Glutamatergic neuron (in vitro differentiated cells): ENCODE measurements at places on chromosomes 5 and 9. TPM values are rescaled to one million over a fixed set of nuclear protein-coding genes. Genes with fewer than 3 reads are reported as not detected.

DNA sequence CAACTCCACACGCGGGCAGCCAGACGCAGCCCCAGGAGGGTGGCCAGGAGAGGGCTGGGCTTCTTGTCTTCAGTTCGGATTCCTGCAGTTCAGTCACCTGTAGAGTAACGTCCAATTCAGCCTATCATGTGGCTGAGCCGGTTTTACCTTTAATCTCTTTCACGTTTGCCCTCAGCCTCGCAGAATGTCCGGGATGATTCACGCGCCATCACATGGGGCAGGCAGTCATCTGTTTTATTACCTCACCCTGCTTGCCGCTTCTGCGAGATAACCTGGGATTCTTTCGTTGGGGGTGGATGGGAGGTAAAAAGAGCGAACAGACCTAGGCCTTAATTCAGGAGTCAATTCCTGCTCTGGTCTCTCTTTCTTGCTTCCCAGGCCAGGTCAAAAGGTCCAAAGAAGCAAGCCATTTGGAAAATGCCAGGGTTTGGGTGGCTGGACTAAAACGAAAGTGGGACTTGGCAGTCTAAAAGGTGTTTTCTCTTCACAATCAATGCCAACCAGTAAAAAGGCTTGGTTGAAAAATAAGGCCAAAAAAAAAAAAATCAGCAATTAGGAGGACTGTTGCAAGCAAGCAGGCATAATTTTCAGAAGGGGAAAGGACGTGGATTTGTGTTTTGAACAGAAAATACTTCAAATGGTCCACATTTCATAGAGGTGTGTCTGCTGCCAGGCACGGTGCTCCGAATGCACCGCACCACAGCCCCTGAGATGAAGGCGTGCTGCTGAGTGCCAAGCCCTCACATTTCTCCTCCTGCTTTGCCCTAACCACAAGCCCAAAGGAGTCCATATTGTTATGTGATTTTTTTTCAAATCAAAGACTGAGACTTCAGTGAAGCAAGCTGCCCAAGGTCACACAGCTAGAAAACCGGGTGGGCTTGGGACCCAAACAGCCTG lies 2.8 kb upstream of the WWC1 start:
- H3K4me3 ChIP-seq = no peak overlapping the region
- H3K4me1 ChIP-seq = peaks cover 2% of the 10 kb centered on the region
- DNase-seq = no peak
- H3K36me3 ChIP-seq = peaks cover 17% of the 10 kb centered on the region
- peaks cover 14% of the 10 kb centered on the region for H3K27me3 ChIP-seq

DNA sequence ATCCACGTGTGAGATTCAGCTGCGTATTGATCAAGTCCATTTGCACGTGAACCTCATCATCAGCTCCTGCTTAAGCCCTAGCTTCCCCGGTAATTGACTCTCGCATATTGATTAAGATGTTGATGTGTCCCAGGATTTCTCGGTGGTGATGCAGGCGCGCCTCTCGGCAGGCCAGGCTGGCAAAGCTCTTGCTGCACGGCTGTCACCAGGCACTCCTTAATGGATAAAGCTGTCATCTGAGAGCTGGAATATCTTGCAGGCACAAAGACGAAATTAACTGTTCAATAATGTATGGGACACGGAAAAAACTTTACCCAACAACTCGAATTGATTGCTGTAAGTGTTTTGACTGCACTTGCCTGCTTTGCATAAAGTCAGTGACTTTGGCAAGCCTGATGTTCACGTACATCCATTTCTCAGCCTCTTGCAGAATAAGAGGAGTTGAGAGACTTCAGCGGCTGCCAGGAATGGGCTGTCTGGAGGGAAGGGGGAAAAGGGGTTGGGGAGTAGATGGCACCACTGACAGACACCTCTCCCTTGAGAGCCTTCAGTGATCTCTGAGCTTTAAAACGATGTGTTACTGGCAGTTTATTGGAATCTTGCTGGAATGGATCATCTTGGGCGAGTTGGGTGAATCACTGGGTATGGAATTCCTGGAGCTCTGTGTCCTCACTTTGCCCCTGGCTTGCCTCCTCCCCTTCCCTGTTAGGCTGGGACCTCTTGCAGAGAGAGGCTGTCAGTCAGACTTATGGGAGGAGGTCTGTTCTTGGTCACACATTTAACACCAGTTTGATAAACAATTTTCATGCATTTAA lies 650.3 kb downstream of the CCDC171 start:
- H3K27ac ChIP-seq = peak overlapping the region; percentile 71
- peaks cover 2% of the 10 kb centered on the region for H3K27me3 ChIP-seq
- DNase-seq = peak; percentile 43
- H3K4me1 ChIP-seq = peaks cover 23% of the 10 kb centered on the region
- peak overlapping the region; percentile 62 for H3K4me3 ChIP-seq
- peaks cover 5% of the 10 kb centered on the region for H3K36me3 ChIP-seq

DNA sequence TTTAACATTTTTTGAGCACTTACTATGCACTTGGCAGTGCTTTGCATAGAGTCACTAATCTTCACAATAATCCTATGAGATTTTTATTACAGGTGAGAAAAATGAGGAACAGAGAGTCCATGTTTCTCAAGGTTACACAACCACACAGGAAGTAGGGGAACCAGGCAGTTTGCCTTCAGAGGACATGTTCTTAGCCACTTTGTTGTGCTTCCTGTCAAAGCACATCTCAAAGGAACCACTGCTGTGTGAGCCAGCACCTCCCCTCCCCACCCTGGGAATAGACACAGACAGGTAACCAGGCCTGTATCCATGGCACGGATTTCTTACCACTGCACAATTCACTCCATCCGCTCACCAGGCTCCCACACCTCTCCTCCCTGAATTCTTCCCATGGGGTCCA lies 6.3 kb upstream of the DNAJB5 start:
- H3K36me3 ChIP-seq = no peaks in the 10 kb centered on the region
- H3K27ac ChIP-seq = no peak overlapping the region
- H3K4me3 ChIP-seq = no peak overlapping the region

DNA sequence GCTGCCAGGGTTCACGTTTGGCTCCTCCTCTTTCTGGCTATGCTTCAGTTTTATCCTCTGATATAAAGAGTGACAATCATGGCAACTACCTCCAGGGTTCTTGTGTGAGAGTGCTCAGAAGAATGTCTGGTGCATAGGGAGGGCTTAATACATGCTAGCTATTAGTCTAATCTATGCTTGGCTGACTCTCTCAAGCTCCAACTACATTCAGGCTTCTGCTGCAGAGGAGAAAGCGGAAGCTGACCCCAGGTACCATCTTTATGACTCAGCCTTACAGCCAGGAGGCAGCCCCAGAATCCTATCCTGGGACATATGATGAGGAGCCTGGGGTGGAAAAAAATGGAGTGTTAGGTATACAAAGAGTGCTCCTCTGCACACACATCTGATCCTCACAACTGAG lies 32.1 kb upstream of the RASGRF2 start:
- peaks cover 1% of the 10 kb centered on the region for H3K27me3 ChIP-seq
- H3K4me3 ChIP-seq = no peak overlapping the region
- DNase-seq = no peak
- peaks cover 3% of the 10 kb centered on the region for H3K4me1 ChIP-seq
- H3K36me3 ChIP-seq = no peaks in the 10 kb centered on the region
- no peak overlapping the region for H3K27ac ChIP-seq

DNA sequence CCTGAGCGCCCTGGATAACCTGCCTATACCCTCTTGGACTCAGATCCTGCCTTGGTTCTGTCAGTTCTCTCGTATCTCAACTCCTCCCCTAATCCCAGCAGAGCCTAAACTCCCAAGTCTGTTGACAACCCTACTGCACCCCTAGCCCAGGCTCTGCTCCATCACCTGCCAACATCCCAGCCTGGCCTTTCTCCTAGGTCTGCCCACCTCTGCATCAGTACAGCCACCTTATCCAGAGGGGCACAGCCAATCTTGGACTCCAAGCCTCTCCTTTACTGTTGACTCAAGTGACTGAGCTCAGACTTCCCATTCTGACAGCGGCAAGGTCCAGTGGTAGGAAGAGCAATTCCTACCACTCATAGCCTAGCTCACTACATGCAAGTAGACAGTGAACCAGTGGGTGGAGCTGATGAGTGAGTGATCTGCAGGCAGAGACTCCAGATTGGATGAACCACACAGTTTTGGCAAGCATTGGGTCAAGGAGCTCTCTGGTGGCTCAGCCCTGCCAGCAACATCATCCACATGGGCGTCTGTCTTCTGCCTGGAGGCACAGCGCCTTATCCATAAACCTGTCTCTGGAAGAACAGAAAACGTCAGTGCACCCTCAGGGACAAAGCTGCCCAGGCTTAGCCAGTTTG lies 26.5 kb downstream of the TRMO start:
- H3K36me3 ChIP-seq = peaks cover 15% of the 10 kb centered on the region
- no peak overlapping the region for H3K27ac ChIP-seq
- no peaks in the 10 kb centered on the region for H3K4me1 ChIP-seq
- no peak overlapping the region for H3K4me3 ChIP-seq

GRCh38 chr9:95801797-95802196 lies 73.7 kb upstream of the ERCC6L2 start:
- H3K27ac ChIP-seq = no peak overlapping the region
- no peak overlapping the region for H3K4me3 ChIP-seq
- H3K27me3 ChIP-seq = no peaks in the 10 kb centered on the region
- DNase-seq = no peak
- no peaks in the 10 kb centered on the region for H3K36me3 ChIP-seq
- no peaks in the 10 kb centered on the region for H3K4me1 ChIP-seq

DNA sequence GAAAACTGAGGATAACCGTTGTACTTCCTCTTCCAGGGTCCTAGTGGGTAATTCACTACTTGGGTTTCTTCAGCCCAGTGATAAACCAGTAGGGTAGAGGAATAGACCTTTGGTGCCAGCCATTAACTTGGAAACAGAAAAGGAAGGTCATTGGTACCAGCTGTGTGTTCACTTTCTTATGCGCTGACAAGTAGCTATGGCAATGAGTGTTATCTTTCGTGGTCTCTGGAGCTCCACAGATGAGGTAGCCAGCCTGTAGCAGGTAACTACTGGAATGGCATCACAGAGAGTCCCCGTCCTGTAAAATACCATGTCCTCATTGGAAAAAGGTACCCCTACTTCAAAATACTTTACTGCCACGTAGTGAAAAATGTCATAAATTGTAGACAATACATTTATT lies 2.3 kb downstream of the UHRF2 start:
- peaks cover 10% of the 10 kb centered on the region for H3K27me3 ChIP-seq
- no peak overlapping the region for H3K27ac ChIP-seq
- H3K4me1 ChIP-seq = peaks cover 10% of the 10 kb centered on the region
- peak overlapping the region; percentile 81 for H3K4me3 ChIP-seq

DNA sequence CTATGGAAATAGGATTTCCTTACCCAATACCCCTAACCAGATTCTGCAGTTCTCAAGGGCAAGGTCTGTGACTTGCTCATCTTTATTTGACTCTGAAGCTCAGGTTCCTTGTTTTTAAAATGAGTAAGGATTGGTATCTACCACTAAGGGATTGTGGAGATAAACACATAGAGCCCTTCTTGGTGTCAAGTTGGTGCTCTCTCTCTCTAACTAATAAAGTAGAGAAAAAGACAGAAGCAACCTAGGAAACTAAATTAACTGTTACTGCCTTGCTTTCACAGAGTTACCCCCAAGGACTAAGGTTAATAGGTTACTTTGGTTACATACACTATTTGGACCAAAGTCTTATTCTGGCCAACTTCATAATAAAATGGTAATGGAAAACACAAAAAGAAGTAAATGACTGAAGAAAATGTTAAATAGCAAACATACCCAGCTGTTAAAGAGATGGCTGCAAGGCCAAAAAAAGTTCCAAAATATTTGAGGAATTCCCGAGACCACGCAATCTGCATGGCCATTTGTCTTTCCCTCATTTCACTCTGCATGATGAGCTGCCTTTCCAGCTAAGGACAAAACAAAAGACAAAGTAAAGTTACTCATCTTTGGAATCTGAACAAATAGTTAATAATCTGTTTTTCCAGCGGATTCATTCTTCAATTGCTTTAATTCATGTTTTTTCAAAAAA lies 21.8 kb upstream of the RLN1 start:
- no peak for DNase-seq
- H3K4me1 ChIP-seq = peaks cover 7% of the 10 kb centered on the region
- no peaks in the 10 kb centered on the region for H3K36me3 ChIP-seq

DNA sequence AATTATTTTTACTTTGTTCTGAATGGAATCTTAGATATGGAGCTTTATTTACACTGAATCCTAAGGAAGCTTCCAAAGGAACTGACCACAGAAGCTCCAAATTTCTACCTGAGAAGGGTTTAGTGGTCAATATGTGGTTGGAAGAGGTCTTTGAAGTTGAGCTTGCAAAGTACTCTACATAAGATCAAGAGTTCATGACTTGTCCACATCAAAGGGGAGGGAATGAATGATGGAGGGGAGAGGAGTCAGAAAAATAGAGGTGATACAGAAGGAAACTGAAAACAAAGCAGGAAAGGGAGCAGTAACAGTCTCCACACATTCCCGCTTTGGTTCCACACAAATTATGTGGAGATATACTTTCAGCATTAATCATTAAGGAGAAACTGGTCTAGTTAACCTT lies 450.9 kb downstream of the HINT1 start:
- no peak overlapping the region for H3K27ac ChIP-seq
- no peaks in the 10 kb centered on the region for H3K27me3 ChIP-seq
- no peaks in the 10 kb centered on the region for H3K4me1 ChIP-seq
- DNase-seq = no peak

DNA sequence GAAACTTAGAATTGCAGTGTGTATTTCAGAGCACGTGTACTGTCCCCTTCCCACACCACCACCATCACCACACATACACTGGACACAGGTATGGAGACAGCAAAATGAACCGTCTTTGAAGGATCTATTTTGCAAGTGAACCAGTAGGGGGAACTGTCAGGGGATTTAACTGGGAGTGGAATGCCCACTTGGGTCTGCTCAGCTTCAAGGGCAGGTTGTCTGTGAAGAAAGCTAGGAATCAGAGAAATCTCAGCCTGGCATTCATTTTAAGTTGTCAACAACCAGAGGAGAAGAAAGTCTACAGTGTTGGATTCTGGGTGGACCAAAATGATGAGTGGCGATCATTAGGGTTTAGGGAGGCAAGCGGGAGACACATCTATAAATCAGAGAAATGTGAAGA lies 147.0 kb downstream of the DCP2 start:
- peaks cover 46% of the 10 kb centered on the region for H3K4me1 ChIP-seq
- H3K4me3 ChIP-seq = no peak overlapping the region
- H3K36me3 ChIP-seq = peaks cover 12% of the 10 kb centered on the region

GRCh38 chr5:131268758-131269370 lies 5.0 kb downstream of the CDC42SE2 start:
- peaks cover 11% of the 10 kb centered on the region for H3K4me1 ChIP-seq
- no peaks in the 10 kb centered on the region for H3K36me3 ChIP-seq
- H3K27me3 ChIP-seq = no peaks in the 10 kb centered on the region
- no peak overlapping the region for H3K27ac ChIP-seq
- no peak for DNase-seq
- H3K4me3 ChIP-seq = no peak overlapping the region

DNA sequence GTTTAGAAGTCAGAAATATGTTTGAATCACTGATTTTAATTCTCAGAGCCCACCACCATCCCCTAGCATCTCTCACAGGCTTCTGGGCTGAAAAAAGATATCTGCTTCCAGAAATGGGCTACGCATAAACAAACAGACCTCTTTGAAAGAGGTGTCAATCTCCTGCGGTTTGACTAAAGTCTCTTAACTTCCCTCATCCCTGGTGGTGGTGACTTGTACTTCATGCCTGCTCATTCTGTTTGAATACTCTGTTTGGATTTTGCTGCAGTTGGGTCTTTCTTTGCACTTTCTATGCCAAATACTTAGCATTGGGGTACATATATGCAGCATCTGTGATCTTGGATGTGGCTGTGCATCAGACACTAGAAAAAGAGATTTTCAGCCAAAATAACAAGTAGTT lies 157.2 kb upstream of the ATP10B start:
- no peak overlapping the region for H3K27ac ChIP-seq
- DNase-seq = no peak
- no peaks in the 10 kb centered on the region for H3K36me3 ChIP-seq
- H3K4me1 ChIP-seq = no peaks in the 10 kb centered on the region

CCDC152 gene
- 13.4 TPM for total RNA-seq

SPATA31E1 gene
- total RNA-seq = 0.71 TPM

GPSM1 gene
- total RNA-seq = 140 TPM

OLFM1 gene
- 387 TPM for total RNA-seq

ANKRD33B gene
- total RNA-seq = 14.5 TPM

PCDHGC4 gene
- total RNA-seq = 6.7 TPM

C9orf50 gene
- 0.56 TPM for total RNA-seq

LOX gene
- total RNA-seq = 0.27 TPM

KIF4B gene
- total RNA-seq = not detected
